Hindlimb muscle (tissue), 1 donor: ENCODE measurements at places on chromosomes 7 and 10.
A peak's percentile ranks its signal among the peaks of the same experiment; 100 is the strongest.

GRCh38 chr7:132453826-132454225 lies 122.4 kb downstream of the PLXNA4 start:
- DNase-seq: no peak

DNA sequence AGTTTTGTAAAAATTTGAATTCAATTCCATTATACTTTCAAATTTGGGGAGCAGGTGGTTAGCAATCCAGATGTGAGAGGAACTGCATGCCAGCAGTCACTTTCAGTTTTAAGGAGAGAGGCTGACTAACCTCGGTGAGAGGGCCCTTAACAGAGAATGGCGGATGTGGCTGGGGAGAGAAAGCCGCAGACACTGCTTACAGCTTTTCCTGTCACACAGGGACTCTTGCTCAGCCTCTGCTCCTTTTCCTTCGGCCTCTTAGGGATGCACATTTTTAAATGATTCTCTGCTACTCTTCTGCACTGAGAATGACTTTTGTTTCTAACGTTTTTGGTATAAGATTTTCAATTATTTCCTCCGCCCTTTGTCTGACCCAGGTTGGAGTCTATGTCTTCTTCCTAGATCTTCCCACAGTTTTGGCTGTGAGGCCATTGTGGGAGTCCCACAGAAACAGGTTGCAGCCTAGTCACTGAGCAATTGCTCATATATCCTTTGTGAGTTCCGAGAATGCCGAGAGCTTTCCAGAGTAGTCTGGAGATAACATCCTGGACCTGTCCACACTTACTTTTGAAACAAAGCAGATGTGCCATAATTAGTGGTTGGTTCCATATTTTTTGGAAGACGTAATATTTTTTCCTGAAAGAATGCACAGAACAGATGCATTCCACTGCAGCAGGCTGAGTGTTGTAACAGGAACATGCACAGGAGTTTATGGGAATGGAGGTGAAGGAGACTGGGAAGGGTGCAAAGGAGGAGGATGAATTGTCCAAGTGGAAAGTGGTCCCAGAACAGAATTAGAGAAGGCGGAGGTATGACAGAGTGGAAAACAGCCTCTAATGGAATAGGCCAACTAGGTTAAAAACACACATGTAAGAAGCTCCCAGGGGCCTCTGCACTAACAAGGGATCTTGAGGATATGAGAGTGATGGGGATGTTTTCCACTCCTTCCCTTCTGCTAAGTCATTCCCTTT lies 168.0 kb upstream of the ZNF32 start:
- DNase-seq: peak; percentile 74

DNA sequence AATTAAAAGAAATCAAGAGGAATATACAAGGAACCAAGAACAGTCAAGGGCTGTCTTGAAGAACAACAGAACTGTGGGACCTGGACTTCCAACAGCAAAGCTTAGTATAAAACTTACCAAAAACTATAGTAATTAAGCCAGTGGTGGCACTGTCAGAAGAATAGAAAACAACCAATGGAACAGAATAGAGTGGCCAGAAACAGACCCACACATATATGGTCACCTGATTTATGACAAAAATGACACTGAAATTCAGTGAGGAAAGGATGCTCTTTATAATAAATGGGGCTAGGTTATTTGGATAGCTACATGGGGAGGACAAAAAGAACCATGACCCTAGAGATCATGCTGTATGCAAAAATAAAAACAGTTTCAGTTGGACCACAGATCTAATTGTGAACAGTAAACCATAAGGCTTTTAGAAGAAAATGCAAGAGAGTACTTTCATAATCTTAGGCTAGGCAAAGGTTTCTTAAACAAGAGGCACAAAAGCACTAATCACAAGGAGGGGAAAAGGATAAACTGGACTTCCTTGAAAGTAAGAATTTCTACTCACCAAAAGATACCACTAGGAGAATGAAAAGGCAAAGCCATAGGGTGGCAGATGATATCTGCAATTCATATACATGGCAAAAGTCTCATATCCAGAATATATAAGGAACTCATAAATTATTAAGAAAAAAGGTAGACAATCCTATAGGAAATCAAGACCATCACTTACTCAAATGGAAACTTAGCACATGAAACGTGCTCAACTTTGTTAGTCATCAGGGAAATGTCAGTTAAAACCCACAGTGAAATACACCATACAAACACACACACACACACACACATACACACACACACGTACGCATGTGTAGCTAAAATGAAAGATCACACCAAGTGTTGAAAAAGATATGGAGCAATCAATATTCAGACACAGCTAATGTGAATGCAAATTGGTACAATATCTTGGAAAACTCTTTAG lies 20.8 kb downstream of the HYCC1 start:
- no peak for DNase-seq

- no peak for DNase-seq
Measured at GRCh38 chr10:5565671-5566581, 41.2 kb downstream of the CALML3 start.

GRCh38 chr10:27865221-27865635 lies 119.6 kb upstream of the MKX start:
- DNase-seq: no peak

DNA sequence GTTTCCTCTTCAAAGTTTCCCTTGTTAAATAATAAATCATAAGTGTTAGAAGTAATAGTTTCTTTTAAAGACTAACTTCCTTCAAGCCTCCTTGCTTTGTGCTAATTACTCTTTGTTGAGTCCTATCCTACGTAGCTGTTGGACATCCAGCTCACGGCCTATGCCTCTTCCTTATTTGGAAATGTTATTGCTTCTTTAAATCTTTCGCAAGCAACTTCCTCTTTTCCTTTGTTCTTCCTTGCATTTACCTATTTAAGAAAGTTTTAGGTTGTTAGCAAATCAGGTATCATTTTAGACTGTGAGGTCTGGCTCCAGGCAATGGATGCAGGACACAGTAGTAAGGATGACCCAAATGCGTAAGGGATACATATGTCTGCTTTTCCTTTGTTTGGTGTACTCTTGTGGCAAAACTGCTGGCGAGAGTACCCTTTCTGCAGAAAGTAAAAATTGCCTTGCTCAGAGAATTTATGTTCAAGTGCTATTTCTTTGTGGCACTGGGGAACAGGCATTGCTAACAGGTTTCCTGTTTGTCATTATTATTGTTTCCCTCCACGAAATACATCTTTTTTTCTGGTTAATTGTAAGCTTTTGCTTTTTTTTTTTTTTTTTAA lies 110.5 kb downstream of the DYNC2I1 start:
- DNase-seq: no peak

DNA sequence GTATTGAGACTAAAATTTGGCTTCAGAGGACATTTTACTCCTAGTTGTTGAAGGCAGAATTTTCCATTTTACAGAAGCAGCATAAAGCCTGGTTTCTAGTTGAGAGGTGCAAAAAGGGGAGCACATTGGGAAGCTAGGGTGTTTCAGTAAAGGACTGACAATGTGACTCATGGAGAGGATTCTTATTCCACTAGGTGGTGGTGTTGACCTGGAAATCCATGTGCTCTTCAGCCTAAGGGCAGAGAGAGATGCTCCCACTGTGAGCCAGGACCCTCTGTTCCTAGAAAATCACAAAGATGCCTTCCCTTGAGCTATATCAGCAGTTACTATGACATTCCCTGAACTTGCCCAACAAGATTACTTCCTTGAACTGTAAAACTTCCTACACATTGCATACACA lies 687.8 kb downstream of the IPMK start:
- DNase-seq: no peak

- no peak for DNase-seq
Measured at GRCh38 chr7:131061818-131062217, 265.9 kb upstream of the MKLN1 start.

DNA sequence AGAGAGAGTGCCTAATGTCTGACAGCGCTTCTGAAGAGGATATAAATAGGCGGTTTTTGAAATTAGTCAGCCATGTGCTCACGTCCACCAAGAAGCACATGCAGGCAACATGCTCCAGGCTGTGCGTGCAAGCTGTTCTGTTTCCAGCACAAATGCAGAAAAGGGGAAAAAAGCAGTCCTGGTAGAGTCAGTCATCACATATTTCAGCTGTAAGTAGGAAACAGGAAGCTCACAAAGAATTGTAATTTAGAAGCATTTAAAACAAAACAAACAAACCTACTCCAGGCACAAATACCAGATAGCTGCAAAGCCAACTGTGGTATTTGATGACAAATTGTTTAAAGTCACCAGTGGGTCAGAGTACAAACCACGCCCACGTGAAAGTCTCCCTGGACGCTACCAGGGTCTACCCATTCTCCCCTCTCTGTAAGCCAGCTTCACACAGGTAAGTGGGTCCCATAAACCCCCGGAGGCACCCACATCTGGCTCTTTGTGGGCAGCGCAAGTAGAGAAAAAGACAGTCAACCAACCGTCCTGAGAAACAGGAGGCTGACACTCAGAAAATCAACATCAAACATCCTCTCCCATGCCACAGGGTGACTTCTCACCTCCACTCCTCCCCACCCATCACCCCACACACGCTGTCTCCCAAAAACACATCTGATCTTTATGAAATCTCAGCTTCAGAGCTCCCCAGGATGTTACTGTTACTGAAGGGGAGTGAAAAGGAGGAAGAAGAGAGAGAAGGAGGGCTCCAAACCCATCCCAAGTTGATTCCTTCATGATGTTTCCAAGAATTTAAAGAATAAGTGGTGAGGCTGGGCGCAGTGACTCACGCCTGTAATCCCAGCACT lies 186.4 kb downstream of the FAM107B start:
- DNase-seq: no peak

DNA sequence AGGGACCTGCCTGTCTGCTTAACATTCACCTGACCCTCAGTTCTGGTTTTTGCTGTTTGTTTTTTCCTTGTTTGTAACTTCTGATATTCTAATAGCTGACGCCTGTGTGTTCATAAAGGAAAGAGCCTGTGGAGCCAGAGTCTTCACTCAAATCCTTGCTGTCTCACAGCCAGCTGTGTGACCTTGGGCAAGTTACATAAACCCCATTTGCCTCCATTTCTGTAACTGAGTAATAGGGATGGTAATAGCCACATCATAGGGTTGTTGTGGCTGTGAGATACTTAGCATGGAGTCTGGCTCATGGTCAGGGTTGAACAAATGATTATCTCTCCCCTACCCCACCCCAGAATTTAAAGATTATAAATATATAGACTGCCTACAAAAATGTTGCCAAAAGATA lies 27.0 kb downstream of the WBP1L start:
- no peak for DNase-seq

DNA sequence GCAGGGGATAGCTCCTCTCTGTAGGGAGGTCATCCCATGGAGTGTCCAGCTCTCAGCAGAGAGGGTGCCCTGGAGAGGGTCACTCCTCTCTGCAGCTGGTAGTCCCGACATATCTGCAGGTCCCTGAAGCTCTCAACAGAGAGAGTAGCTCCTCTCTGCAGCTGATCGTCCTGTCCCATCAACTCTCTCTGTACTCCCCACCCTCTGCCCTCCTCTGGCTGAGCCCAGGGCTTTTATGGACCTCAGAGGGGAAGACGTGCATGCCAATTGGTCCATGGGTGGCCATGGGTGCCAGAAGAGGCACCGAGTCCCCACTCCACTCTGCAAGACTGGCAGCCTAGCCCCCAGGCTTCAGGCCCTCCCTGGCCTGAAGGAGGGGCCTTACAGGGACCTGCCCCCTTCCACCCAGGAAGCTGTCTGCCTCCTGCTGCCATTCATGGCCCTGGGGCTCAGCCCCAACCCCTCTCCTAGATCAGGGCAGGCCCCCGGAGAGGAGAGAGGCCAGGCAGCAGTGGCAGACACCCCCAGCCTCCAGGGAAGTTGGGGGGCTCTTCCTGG lies 9.0 kb upstream of the BLVRA start:
- DNase-seq: no peak

DNA sequence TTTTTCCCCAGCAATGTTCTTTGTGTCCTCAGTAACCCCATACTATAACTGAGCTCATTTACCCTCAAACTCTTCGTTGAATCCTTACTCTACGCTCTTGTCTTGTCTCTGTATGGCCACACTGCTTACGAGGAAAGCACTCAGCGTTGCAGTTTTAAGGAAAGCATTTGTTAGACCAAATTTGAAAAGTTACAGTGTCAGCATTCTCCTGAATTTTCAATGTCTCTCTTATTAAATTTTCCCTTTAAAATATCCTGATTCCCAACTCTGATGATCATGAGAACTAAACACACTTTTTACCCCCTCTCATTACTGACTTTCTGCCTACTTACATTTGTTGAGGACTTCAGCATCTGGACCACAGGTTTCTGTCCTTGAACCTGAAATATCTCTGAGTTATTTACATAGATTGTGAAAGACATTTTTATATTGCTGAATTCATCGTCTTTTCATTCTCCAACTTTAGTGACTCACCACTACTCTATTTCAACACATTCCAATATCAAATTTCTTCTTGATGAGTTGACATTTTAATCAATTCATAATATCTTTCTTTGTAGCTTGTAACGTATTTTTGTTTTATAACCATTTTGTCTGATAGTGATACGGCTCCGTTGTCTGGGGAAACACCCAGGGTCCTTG lies 19.8 kb upstream of the VWDE start:
- no peak for DNase-seq

- DNase-seq: no peak
Measured at GRCh38 chr7:43385309-43385680, 197.6 kb upstream of the STK17A start.

- DNase-seq: peak; percentile 10
Measured at GRCh38 chr7:113159746-113160339, 41.5 kb upstream of the SMIM30 start.

DNA sequence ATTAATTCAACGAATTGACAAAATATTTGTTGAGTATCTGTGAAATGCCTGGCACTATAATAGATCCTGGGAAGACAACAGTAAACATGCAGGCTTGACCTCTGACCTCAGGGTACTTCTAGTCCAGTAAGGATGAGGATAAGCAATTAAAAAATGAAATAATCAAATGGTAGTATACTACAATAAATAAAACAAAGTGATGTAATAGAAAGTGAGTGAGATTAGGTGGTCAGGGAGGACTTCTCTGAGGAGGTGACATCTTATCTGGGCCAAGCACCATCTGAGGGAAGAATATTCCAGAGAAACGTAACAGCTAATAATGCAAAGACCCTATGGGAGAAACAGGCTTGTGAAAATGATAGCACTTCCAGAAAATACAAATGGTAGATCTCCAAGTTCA lies 50.1 kb upstream of the RHOBTB1 start:
- no peak for DNase-seq

DNA sequence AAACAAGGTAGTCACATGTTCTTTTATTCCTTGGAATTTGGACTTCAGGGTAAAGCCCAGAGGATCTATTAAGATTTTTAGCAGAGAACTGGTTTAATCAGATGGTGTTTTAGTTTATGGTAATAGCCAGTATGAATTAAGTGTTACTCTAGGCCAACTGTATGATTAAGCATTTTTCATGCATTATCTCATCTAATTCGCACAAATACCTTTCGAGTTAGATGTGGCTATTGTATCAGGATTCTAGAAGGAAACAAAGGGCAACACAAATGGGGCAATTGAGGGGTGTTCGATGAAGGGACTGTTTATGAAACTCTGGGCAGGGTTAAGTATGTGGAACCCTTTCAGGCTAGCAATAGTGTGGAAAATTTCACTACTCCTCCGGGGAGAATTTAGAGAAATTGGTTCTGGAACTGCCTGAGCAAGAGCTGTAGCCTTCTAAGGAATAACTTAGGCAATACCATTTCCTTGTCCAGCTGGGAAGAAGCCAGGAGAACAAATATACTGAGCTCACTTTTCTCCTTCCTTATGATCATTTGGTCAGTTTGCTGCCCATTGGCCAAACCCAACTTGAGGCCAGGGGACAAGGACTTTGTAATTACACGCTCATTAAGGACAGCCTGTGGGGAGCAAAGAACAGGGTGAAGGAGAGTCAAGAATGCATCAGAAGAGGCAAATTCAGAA lies 319.0 kb upstream of the FZD1 start:
- DNase-seq: peak; percentile 63
